Stimulated activated CD8-positive, alpha-beta memory T cell treated with anti-CD3 and anti-CD28 coated beads, Interleukin-4, amount 100 ng/mL, for 4 hours (primary cell): ENCODE measurements at places on chromosomes 4 and X.

DNA sequence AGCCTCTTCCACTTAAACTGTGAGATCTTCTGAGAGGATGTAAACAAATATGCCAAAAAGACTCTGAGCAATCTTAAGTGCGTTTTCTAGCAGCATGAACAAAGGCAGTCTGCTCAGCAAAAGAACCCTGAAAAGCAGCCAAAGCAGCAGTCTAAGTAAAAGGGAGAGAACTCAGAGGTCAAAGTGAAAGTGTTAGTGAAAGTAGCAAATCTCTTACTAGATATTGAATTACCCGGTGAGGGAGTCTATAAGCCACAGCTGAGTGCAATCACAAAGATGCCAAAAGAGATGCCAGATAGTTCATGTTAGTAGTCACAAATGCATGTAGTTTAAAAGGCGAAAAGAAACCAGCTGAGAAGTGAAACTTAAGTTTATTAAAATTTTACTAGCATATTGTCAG is 7.9 kb upstream of the GNRHR start:
- DNase-seq = no peak

DNA sequence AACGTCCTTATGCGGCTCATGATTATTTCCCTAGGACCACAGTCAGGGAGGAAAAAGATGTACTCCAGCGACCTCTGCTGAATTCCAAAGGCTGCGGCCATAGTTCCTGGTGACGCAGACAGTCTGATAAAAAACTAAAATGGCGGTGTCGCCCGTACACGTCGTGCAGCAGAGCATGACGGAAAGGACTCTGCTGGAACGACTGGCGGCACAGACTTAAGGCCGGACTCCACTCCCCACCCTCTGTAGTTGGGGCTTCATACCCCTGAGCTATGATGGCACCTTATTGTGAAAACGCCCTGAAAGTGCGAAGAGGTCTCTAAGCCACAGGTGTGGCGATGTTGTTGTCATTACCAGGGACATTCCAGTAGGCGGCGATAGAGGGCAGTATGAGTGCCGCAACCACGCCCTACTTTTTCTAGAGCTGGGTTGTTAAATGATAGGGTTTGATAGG is 90.0 kb upstream of the EDA2R start:
- no peak for DNase-seq

- DNase-seq = no peak
Observed at GRCh38 chrX:65610481-65610880, 57.0 kb upstream of the MSN start.

DNA sequence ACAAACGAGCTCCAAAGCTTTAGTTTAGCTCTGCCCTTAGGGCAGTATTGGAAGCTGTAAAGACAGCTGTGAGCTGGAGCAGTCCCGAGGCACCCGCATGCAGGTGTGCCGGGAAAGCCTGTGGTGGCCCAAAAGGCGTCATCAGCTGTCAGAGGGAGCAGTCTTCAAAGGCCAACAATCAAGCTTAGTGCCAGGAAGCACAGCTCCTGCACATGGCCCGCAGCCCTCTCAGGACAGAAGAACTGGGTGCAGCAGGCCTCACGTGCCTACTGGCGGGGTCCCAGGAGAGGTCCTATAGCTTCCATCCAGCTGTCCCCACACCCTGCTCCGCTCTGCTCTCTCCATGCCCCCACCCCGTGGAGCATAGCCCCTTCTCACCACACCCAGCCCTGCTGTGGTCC is 92.2 kb upstream of the TRIM2 start:
- no peak for DNase-seq

DNA sequence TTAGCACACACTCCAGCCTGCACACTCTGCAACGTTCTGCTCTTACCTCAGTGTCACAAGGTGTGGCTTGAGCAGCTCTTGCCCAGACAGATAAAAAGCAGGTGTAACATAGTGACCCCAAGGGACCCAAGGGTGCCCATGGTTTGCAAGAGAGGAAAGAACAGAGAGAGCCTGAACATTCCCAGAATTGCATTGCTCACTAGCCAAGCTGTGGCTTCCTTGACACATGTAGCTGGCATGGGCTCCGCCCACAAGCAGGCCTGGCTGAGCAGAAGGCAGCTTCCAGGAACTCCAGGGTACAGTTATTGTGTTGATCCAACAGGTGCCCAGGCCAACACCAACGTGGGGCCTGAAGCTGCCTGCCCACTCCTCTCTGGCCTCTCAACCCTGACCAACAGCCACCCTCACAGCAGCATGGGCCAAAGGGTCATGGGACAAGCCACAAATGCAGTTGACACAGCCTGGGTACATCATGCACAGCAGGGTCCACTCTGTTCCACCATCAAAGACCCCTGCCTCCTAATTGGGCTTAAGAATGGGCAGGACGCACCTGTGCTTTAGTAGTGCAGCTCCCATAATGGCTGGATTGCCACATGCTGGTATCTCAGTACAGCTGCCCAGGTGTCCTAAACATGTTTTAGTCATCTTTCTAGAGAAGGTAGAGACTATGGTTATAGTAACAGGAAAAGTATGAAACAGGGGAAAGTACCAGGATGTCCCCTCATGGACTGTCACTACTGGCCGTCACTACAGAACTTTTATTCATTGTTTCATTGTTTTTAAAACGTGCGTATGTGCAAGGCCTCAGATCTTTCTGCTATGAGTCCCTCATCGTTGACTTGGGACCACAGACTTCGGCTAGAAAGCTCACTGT is 73.7 kb upstream of the ACSL1 start:
- DNase-seq = no peak

DNA sequence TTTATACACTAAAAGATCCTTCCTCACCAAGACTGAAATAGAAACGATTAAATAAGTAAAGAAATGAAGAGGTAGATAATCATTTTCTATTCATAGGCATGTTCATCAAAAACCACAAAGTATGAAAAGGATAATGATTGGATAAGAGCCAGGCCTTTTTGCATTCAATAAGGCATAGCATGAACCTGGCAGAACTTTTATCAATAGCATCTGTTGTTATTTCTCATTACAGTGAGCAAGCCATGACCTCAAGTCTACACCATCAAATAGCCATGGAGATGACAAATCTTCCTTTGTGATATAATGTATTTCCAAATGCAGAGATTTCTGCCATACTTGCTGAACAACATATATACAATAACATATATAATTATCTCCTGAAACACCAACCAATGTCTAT is 206.0 kb upstream of the SLC7A11 start:
- DNase-seq = no peak

DNA sequence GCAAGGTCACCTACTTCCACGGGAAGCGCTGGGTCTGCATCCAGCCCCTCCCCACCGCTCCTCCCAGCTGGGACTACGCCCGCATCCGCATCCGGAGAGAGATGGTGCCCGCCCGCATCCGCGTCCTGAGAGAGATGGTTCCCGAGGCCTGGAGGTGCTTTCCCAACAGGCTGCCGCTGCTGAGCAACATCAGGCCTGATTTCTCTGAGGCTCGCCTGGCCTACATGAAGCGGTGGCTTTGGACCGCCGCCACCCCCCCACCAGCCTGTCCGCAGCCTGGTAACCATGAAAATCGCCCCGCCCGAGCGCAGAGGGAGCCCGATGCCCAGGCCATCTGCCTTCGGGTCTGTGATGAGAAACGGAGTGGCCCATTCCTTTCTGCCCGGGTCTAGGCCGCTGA is 18.1 kb downstream of the CLTRN start:
- no peak for DNase-seq
